ENCODE measurements at places on chromosomes 5 and 9. TPM values are rescaled to one million over a fixed set of nuclear protein-coding genes. Genes with fewer than 3 reads are reported as not detected.

OTP gene
- under 0.01 TPM for total RNA-seq

MYMK gene
- total RNA-seq, result not detected

SLC6A3 gene
- not detected for total RNA-seq

BAAT gene
- under 0.01 TPM for total RNA-seq

ADGRD2 gene
- total RNA-seq, result not detected

- H3K4me1 ChIP-seq, result no peaks in the 10 kb centered on the region
- no peak overlapping the region for H3K4me3 ChIP-seq
- no peak overlapping the region for H3K27ac ChIP-seq
- peak; percentile 85 for DNase-seq
- no peaks in the 10 kb centered on the region for H3K36me3 ChIP-seq
Observed at GRCh38 chr5:171316258-171317121, 7.4 kb downstream of the TLX3 start.

DNA sequence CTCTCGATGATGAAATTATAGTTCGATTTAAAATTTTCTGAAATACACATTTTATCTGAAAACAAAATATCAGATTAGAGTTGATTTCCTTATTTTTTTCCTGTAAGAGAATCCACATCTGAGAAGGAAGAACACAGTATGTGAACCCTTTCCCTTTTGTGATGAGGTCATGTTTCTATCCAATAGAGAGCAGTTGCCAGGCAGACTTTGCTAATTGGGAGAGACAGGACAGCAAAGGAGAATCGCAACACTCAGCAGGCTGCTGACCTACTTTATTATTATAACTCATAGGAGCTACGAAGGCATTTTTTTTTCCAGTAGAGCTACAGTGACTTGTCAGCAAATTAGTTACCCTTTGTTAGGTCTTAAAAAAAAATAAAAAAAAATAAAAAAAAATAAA, 242.1 kb downstream of the HCN1 start:
- H3K4me3 ChIP-seq, result no peak overlapping the region
- H3K27ac ChIP-seq, result no peak overlapping the region
- no peak for DNase-seq
- H3K4me1 ChIP-seq, result no peaks in the 10 kb centered on the region

DNA sequence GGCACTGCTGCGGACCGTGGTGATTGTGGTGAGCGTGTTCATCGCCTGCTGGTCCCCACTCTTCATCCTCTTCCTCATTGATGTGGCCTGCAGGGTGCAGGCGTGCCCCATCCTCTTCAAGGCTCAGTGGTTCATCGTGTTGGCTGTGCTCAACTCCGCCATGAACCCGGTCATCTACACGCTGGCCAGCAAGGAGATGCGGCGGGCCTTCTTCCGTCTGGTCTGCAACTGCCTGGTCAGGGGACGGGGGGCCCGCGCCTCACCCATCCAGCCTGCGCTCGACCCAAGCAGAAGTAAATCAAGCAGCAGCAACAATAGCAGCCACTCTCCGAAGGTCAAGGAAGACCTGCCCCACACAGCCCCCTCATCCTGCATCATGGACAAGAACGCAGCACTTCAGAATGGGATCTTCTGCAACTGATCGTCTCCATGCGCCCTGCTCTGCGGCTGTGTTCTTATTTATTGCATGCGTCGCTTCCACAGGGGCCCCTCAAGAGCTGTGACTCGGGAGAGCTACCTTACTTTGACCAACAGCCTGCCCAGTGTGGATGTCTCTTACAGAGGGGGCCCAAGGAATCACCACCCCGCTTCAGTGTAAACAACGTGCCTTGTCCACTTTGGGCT, 10.8 kb downstream of the S1PR3 start:
- peaks cover 15% of the 10 kb centered on the region for H3K4me1 ChIP-seq
- no peak overlapping the region for H3K27ac ChIP-seq
- no peak overlapping the region for H3K4me3 ChIP-seq
- DNase-seq, result no peak

GRCh38 chr9:4489919-4490704, at the start of gene SLC1A1:
Gene SLC1A1, plus strand, starts transcription at chr9:4490468. Its CDS starts 212 bp downstream, at chr9:4490680.
- H3K27me3 ChIP-seq, result no peaks in the 10 kb centered on the region
- H3K4me1 ChIP-seq, result peaks cover 32% of the 10 kb centered on the region
- no peaks in the 10 kb centered on the region for H3K36me3 ChIP-seq
- H3K27ac ChIP-seq, result peak within 1 kb of the TSS; percentile 53

DNA sequence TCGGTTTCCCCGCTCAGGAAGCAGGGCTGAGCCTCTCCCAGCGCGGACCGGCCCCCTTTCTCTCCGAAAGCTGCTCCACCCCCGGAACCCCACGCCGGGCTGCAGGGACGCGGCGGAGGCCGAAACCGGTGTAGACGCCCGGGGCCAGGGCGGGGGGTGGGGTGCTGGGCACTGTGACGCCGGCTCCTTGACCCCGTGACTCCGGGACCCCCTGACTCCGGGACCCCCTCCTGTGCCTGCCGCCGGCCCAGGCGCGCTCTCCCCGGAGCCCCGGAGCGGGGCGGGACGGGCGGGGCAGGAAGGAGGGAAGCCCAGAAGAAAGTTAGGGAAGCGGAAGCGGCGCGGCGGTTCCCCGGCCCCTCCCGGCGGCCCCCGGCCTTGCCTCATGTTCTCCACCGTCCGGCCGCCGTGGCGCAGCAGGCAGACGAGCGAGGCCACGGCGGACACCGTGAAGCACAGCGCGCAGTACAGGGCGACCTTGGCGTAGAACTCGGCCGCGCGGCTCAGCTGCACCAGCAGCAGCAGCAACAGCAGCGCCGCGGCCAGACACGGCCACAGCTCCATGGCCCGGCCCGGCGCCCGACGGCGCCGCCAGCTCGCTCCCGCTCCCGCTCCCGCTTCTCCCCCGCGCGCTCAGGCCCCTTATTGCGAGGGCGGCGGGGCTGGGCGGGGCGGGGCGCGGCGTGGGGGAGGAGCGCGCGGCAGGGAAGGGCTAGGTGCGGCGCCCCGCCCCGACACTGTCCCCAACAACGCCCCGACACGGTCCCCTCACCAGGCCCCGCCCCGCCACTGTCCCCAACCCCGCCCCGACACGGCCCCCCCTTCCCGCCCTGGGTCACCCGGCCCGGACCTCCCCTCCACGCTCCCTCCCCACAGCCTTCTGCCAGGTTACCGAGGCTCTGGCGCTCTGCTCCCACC, at the start of gene AGPAT2:
AGPAT2 (minus strand) TSS at position 664 of the 918 bp plus-strand sequence; CDS start at position 564, 100 bp downstream.
- peak within 1 kb of the TSS; percentile 78 for H3K4me3 ChIP-seq
- DNase-seq, result peak; percentile 98
- no peaks in the 10 kb centered on the region for H3K27me3 ChIP-seq

DNA sequence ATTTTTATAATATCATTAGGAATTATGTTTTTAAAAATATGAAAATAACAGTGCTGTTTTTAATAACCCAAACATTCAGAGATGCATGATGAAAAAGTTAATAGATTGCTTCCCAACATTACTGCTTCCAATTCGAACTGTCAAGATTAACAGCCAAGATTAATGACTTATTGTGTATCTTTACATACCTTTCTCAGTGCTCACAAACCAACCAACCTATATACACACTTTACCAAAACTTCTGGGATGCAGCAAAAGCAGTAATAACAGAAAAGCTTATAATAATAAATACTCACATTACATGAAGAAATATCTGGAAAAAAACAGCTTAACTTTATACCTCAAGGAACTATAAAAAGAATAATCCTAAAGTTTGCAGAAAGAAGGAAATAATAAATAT, 82.1 kb downstream of the TMEM232 start:
- H3K4me1 ChIP-seq, result no peaks in the 10 kb centered on the region
- H3K4me3 ChIP-seq, result no peak overlapping the region
- H3K27me3 ChIP-seq, result no peaks in the 10 kb centered on the region
- H3K27ac ChIP-seq, result no peak overlapping the region
- no peaks in the 10 kb centered on the region for H3K36me3 ChIP-seq
- DNase-seq, result no peak

- no peak overlapping the region for H3K4me3 ChIP-seq
- no peak overlapping the region for H3K27ac ChIP-seq
- H3K27me3 ChIP-seq, result no peaks in the 10 kb centered on the region
- no peak for DNase-seq
Observed at GRCh38 chr9:11992866-11993265, 700.3 kb upstream of the TYRP1 start.

GRCh38 chr5:150787656-150788055, 9.1 kb downstream of the SMIM3 start:
- peaks cover 79% of the 10 kb centered on the region for H3K4me1 ChIP-seq
- no peak overlapping the region for H3K4me3 ChIP-seq
- peak overlapping the region; percentile 89 for H3K27ac ChIP-seq

GRCh38 chr5:136396886-136397285, 31.5 kb upstream of the TRPC7 start:
- no peaks in the 10 kb centered on the region for H3K4me1 ChIP-seq
- no peak for DNase-seq
- H3K27me3 ChIP-seq, result no peaks in the 10 kb centered on the region
- H3K27ac ChIP-seq, result no peak overlapping the region
- no peaks in the 10 kb centered on the region for H3K36me3 ChIP-seq
- H3K4me3 ChIP-seq, result no peak overlapping the region

- H3K27ac ChIP-seq, result no peak overlapping the region
- H3K4me3 ChIP-seq, result no peak overlapping the region
- no peak for DNase-seq
- H3K27me3 ChIP-seq, result no peaks in the 10 kb centered on the region
Observed at GRCh38 chr9:127096208-127096607, 26.2 kb downstream of the ANGPTL2 start.

DNA sequence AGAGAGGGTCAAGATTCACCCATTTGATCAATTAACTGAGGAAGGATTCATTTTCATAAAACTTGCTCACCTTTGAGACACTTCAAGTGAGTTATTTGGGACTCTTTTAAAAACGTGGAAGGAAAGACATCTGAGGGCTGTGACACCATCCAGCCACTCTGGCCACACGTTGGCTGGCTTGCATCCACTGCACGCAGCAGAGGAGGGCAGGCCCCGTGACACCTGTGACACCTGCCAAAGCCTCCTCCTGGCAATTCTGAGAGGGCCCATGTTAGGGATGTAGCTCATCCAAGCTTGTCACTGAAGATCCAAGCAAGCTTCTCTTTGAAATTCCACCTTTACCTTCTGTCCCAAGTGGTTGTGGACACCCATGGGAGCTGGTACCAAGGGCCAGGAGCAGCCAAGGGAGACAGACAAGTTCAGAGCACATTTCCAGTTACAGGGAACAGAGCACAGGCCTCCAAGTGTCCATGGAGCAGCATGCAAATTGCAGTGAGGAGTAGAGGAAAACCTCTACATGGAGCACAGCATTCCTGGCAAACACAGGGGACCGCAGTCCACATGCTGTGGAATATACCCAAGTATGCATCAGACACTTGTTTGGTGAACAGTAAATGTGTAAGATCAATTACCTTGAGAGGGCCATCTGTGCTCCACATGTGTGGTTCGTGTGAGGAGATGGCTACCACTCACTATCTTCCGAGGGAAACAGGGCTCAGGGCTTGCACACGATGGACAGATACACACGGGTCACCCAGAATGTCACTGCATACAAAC, 4.8 kb downstream of the PRSS3 start:
- no peak for DNase-seq
- peaks cover 11% of the 10 kb centered on the region for H3K27me3 ChIP-seq
- H3K27ac ChIP-seq, result no peak overlapping the region
- H3K36me3 ChIP-seq, result no peaks in the 10 kb centered on the region

DNA sequence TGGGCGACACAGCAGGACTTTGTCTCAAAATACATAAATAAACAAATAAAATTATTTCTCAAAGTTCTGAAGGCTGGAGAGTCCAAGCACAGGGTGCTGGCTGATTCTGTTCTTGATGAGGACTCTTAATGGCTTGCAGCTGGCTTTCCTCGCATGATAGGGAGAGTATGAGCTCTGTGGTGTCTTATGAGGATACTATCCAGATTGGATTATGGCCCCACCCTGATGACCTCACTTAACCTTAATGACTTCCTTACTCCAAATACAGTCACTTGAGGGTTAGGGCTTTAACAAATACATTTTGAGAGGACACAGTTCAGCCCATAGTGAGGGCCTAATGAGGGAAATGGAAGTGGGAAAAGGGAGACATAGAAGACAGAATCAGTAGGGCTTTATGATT, 87.7 kb downstream of the FOCAD start:
- H3K36me3 ChIP-seq, result peaks cover 8% of the 10 kb centered on the region
- H3K4me3 ChIP-seq, result no peak overlapping the region
- no peak overlapping the region for H3K27ac ChIP-seq
- H3K4me1 ChIP-seq, result no peaks in the 10 kb centered on the region

DNA sequence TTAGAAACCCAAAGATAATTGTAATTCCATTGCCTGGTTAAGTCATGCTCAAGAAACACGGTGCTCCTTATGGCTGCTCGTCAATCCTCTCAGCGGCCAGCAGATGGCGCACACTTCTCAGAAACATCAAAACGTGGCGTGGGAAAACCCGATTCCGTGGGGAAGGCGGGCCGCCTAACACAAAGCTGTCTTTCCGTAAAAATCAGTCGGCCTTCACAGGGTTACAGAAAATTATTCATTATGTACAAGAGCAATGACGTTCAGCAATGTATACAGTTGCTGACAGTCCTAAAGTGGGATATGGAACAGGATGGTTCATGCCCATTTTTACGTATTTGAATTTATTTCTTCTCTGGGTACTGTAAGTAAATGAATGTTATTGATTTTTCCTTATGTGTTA, 83.5 kb downstream of the PDE4D start:
- peak overlapping the region; percentile 45 for H3K4me3 ChIP-seq
- H3K27me3 ChIP-seq, result peaks cover 7% of the 10 kb centered on the region
- no peaks in the 10 kb centered on the region for H3K4me1 ChIP-seq
- DNase-seq, result peak; percentile 82
- no peaks in the 10 kb centered on the region for H3K36me3 ChIP-seq
- no peak overlapping the region for H3K27ac ChIP-seq

- peaks cover 10% of the 10 kb centered on the region for H3K36me3 ChIP-seq
- H3K4me3 ChIP-seq, result no peak overlapping the region
- DNase-seq, result no peak
- H3K27ac ChIP-seq, result peak overlapping the region; percentile 32
- peaks cover 14% of the 10 kb centered on the region for H3K4me1 ChIP-seq
- no peaks in the 10 kb centered on the region for H3K27me3 ChIP-seq
Observed at GRCh38 chr9:96478829-96479371, 28.9 kb downstream of the HABP4 start.
